HFF-Myc (cell line): ENCODE measurements at places on chromosomes 4 and X.

DNA sequence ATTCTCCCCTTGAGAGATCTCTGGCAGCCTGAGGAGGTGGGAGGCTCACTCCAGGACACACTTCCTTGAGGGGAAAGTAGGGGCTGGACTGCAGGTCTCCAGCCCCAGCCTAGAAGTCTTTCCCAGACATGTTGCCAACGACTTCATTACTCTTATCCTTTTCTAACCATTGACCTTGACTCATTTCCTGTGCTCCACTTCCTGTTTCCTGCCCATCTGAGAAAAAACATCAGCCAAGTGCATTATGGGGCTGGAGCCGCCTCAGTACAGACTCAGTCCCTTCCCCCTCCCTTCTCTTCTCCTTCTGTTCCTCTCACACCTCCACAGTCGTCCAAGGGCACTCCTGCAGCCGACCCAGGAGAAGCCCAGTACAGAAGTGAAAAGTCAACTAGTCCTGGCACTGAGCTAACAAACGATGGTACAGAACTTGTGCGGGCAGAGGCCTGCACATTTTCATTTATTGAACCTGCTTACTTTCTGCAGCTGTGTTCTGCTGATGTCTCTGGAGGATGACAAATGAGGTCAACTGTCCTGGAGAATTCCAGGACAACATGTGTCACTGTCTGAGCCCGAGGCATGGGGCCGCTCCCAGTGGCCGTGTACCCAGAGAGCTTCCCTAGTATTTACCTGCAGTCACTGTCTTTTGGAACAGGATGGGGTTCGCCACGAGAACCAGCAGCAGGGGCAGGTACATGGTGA is 20.1 kb downstream of the GPR143 start:
- DNase-seq, result no peak

DNA sequence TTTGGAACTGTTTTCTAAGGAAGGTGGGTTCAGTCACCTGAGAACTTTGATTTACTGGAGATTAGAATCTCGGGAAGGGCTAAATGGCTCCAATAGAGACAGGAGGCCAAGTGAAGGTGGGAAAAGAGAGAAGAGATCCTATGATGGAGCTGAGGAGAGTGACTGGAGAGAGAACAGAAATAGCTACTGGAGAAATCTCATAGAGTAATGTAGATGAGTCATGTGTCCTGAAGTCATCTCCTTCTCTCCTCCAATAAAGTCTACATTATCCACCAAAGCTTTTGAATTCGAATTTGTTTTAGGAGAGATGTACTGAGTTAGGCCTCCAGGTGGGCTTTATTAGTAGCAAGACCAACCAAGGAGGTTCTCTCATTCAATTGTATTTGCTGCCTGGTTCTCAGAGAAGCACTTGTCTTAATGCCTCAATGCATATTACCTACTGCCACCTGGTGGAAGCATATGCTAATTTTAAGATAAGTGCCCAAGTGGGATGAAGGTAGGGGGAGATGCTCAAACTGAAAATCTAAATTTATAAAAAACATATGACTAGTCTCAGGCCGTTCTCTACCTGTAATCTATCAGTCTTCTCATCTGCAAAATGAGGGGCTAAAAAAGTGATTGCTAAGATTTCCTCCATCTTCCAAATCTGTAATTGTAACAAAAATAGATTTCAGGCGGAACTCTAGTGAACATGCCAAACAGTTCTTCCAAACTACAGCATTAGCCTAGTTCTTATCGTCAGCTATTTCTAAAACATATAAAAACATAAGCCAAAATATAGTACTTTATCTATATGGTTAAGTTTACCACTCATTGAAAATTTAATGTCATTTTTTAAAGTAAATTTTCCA is 24.4 kb downstream of the TXK start:
- peak; percentile 37 for DNase-seq

- no peak for DNase-seq
These were observed 7.0 kb upstream of the NAF1 start for GRCh38 chr4:163173713-163174112.

GRCh38 chrX:618761-619450 is 11.7 kb upstream of the SHOX start:
- no peak for DNase-seq

DNA sequence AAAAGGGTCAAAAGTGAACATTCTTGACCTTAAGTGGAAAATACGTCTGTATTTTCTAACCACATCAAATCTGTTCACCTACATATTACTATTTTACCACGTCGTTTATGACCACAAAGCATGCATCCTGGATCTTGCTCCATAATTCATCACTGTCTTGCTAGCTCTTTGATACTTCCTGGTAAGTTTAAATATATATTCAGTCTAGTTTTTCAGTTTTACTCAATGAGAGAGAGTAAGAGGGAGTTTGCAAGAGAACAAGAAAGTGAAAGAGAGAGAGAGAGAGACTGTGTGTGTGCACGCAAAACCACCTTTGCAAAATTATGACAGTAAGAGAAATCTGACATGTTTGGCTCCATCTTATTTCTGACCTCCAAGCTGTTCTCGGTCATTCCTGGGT is 173.7 kb upstream of the GALNTL6 start:
- DNase-seq, result no peak

DNA sequence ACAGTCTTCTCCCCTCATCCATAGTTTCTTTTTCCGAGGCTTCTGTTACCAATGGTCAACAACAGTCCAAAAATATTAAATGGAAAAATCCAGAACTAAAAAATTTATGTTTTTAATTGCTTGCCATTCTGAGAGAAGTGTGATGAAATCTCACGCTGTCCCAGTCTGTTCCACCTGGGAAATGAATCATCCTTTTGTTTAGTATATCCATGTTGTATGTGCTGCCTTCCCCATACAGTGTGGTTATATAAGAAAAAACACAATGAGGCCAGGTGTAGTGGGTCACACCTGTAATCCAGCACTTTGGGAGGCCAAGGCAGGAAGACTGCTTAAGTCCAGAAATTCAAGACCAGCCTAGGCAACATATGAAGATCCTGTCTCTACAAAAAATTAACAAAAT is 161.6 kb downstream of the CHIC2 start:
- DNase-seq, result no peak

GRCh38 chr4:81874661-81875515 is 403.2 kb upstream of the RASGEF1B start:
- DNase-seq, result no peak

GRCh38 chr4:152107736-152108500 is 347.1 kb upstream of the GATB start:
- no peak for DNase-seq

GRCh38 chr4:155667222-155667567 is 547 bp downstream of the GUCY1A1 start:
- DNase-seq, result no peak

DNA sequence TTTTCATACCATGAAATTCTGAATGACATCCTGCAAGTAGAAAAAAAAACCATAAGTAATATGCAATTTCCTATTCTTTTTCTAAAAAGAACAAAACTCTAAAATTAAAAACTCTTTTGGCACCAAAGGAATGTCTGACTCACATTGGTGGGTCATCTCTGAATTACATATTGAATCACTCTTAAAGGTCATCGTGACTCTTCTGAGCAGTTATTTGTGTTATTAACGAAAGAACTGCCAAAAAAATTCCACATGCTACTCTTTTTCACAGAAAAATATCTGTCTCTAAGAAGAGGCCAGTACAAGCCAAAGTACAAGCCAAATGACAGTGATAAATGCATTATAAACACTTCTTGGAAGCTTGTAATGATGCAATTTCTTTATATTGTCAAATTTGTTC is 282.2 kb downstream of the GUCY2F start:
- DNase-seq, result no peak
